ENCODE measurements at places on chromosomes 11 and 22. TPM values are rescaled to one million over a fixed set of nuclear protein-coding genes. Genes with fewer than 3 reads are reported as not detected.

C11orf21 gene
- total RNA-seq = not detected

CREB3L1 gene
- total RNA-seq = 8.8 TPM

- no peak overlapping the region for H3K27ac ChIP-seq
- DNase-seq = no peak
- H3K4me1 ChIP-seq = no peaks in the 10 kb centered on the region
- H3K27me3 ChIP-seq = no peaks in the 10 kb centered on the region
Observed at GRCh38 chr22:24200619-24201212, 19.4 kb downstream of the SUSD2 start.

- DNase-seq = no peak
- H3K36me3 ChIP-seq = no peaks in the 10 kb centered on the region
- no peak overlapping the region for H3K4me3 ChIP-seq
- H3K27me3 ChIP-seq = peaks cover 7% of the 10 kb centered on the region
- H3K4me1 ChIP-seq = no peaks in the 10 kb centered on the region
Observed at GRCh38 chr22:35653824-35654223, 5.6 kb downstream of the APOL6 start.

DNA sequence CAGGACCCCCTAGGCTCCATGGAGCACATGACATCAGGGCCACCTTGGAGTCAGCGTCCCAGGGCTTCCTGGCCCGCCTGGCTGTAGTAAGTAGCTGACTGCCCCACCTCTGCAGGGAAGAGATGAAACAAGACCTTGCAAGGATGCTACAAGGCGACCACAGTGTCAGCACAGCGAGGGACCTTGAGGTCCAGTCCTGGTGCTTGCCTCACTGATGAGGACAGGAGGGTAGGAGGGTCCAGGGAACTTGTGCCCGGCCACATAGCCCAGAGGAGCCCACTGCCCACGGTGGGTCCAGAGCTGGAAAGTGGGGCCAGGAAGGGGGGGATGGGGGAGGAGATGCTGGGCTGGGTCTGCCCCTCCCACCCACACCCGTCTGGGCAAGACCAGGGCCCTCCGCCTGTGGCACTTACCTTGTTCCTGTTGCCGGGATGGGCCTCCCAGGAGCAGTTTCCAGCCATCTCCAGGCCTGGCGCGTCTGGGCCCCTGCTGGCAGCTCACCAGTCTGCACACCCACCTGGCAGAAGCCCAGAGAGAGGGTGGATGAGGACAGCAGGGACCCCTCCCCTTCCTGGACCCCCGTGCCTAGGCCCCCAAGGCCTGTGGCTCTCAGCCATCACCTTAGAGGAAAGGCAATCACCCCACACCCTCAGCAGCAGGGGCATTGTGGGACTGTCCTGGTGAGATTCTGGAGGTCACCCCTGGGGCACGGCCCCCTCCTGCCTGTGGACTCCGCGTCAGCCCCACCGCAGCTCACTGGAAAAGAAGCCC lies 3.4 kb downstream of the MRGPRF start:
- H3K4me3 ChIP-seq = no peak overlapping the region
- no peaks in the 10 kb centered on the region for H3K36me3 ChIP-seq
- peak; percentile 44 for DNase-seq
- H3K27me3 ChIP-seq = no peaks in the 10 kb centered on the region
- no peak overlapping the region for H3K27ac ChIP-seq
